ENCODE measurements at places on chromosomes 16 and 17.

DNA sequence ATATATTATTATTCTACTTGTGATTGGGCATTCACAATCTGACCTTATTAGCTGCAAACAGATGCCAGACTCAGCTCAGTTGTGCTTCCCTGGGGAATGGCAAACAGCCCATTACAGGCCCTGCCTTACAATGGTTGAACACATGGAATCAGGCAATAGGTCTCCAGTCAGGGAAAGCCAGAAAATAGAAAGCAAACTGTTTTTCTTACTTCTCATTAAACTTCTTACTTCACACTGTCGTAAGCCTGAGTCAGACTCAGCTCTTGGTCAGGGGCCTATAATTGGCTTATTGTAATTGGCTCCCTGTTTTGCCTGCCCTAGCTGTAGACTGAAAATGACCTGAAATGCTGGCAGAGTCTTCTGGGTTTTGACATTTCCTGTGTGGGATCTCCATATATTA lies 77.0 kb upstream of the CA10 start:
- DNase-seq = no peak

DNA sequence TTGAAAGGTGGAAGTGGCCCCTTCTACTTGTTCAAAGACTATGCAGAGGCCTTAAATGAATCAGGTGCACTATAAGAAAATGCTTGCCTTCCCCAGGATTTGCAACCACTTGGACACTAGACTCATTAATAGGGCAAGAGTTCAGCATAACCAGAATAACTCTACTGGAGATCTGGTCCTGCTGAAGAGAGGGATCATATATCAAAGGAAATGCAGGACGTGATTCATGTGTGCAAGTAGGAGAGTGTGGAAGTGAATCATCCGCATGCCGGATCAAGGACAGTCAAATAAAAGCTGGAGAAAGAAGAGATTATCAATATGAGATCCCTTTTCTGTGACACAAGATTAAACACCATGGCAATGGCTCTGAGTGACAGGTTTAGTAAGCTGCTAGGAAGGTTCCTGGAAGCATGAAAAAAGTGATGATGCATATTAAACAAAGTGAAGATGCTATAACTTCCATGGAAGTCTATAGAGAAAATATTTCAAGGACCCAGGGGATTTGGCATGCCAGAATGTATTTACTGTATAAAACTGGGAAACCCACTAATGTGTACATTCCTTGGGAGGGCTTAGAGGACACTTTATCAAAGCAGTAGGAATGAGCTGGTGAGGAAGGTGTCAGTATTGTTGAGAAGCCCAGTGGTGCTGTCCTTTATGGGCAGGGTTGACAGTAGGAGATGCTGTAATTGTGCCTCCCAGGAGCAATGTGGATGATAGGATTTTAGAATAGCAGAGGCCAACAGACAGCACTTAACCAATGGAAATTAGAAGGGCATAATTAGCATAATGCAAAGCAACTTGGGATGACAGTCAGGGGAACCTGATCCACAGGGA lies 133.1 kb downstream of the ABCA8 start:
- DNase-seq = no peak

DNA sequence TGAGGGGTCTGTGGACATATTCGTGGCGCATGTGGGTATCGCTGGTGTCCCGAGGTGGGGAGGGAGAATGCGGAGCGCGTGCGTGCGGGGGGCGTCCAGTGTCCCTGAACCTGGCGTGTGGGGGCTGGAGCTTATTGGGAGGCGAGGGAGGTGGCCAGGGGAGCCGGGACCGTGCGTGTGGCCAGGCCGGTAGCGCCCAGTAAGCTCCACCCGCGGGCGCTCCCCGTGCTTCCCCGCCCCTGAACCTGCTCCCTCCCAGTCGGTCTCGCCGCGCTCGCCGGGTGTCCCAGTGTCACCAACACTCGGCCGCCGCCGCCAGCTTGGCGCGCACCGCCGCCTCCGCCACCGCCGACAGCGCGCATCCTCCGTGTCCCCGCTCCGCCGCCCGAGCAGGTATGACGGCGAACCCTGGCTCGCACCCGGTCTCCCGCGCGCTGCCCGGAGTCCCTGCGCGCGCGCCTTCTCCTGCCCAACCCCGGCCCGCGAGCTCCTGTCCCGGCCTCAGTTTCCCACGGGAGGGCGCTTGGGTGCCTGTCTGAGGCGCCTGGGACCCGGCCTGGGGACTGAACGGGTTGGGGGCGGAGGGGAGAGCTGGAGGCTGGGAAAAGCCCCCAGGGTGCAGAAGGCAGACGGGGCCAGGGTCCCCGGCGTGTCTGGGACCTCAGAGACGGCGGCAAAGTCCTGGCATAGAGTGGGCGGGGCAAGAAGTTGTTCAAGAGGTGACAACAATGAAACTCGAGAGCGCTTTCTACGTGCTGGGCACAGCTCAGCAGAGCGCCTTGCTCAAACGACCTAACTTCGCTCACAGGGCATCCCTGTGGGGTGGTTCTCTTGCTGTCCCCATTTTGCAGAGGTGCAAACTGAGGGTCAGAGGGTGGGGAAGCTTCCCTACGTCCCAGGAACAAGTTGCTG lies at the start of gene SCNN1B:
Gene SCNN1B (plus strand): TSS at position 258 of the 912 bp plus-strand sequence. CDS start 46,298 bp downstream, outside the sequence.
- DNase-seq = no peak

DNA sequence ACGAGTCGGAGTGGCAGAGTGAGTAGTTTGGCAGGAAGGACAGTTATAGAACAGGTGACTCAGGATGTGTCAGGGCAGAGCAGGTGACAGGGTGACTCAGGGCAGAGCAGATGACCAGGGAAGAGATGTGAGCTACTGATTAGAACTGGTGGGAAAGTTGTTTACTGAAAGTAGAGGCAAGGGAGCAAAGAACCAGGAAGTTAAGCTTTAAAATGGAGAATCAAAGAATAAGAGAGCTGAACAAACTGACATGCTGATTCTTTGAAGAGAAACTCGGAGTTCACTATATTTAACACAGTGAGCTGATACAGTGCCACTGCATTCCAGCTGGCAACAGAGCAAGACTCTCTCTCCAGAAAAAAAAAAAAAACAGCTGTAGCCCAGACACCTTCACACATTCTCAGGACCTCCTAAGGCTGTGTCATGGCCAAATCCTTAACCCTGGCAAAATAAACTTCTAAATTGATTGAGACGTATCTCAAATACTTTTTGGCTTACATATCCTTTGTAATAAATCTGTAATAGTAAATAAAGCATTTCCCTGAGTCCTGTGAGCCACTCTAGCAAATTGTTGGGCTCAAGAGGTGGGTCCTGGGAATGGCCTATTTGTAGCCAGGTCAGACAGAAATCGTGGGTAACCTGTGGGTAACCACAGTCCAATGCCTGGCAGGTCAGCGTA lies 12.3 kb upstream of the UBE2I start:
- no peak for DNase-seq

- no peak for DNase-seq
Observed at GRCh38 chr16:11966173-11966572, 1.2 kb downstream of the TNFRSF17 start.
